ENCODE measurements at places on chromosomes 4 and X.

DNA sequence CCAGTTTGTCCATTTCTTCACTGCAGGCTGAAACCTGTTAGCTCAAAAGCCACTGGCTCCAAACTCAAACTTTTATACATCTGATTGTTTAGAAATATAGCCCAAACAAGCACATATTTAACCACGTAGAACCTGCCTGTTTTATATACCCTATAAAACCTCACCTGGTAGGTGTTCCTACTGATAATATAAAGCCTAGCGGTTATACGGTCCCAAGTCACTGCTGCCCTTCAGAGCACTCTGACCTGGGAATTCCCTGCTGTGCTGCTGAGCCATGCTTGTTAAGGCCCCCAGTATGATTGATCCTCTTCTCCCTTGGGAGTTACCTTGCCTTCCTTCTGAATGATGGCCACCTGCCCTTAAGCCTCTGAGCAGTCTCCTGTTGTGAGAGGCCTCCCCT lies 432.8 kb upstream of the LCORL start:
- no peak for DNase-seq

DNA sequence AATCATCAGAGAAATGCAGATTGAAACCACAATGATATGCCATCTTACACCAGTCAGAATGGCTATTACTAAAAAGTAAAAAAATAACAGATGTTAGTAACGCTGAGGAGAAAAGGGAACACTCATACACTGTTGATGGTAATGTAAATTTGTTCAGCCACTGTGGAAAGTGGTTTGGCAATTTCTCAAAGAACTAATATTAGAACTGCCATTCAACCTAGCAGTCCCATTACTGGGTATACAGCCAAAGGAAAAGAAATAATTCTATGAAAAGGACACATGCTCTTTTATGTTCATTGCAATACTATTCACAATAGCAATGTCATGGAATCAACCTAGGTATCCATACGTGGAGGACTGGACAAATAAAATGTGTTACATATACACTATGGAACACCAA lies 566.3 kb downstream of the STPG2 start:
- no peak for DNase-seq

GRCh38 chr4:70849291-70849690 lies 9.6 kb upstream of the GRSF1 start:
- DNase-seq, result no peak

DNA sequence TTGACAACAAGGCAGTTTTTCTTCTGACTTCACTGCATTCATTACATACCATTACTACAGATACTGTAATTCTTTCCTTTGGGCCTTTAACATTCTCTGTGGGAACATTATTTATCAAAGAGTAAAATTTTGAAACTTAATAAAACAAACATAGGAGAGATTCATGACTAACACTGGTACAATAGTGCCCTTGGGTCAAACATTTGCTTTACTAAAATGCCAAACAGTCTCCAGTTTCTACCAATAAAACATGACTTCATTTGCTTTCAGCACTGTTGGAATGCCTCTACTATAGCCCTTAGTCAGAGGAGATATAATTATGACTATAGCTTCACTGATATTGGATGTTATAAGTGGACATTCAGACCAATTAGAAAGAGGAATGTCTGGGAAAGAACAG lies 481.5 kb downstream of the PACRGL start:
- DNase-seq, result no peak

- no peak for DNase-seq
Measured at GRCh38 chr4:15510961-15511360, 41.3 kb downstream of the CC2D2A start.

DNA sequence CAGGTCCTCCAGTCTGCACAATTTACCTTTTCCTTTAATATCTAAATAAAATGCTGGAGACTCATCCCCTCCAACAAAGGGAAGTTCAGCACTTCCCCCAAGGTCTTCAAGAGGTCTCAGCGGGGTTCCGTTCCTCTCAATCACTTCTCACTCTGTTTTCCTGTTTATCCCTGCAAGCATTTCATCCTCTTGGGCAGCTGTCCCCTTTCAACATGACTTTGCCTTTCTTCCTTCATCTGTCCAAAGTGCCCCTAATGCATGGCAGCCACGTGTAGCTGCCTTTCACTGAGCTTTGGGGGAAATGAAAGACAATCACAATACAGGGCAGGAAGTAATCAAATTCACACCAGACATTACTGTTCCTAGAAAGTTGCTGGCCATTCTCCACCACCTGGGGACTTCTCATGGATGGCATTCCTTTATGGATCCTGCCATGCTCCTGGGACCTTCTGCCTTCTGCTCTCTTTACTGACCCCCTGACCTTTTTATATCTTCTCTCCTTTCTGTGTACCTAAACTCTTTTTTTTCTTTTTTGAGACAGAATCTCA lies 79.7 kb upstream of the USP9X start:
- DNase-seq, result no peak
